Posterior vena cava (tissue), 2 donors: ENCODE measurements at places on chromosomes 2 and 18. TPM values are rescaled to one million over a fixed set of nuclear protein-coding genes. Genes with fewer than 3 reads are reported as not detected.

Gene VPS4B
- 46.2 TPM for total RNA-seq

Gene UPP2
- not detected for total RNA-seq

Gene ACADL
- total RNA-seq = 9.7 TPM

Gene BOLL
- total RNA-seq = not detected

Gene D2HGDH
- 18.8 TPM for total RNA-seq

Gene LRRTM4
- 1.2 TPM for total RNA-seq

GRCh38 chr2:220555961-220556630 lies 928.7 kb downstream of the SLC4A3 start:
- DNase-seq = no peak

DNA sequence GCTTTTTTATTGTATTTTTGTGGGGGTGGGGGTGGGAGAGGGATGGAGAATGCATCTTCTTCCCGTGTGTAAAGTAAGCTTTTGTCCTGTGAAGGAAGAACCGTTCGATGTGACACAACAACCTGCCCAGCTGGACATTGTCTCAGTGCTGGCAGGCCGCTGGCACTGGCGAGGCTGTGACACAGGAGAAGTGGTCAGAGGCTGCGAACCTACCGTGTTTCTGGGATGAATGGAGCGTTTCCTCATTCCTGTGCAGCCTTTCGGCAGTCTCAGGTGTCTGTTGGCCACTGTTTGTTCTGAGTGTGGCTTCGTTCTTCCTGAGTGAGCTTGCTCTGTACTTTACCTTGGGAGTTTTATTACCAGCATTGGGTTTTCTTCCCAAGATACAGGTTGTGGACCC lies 8.0 kb downstream of the RAMP1 start:
- no peak for DNase-seq

- no peak for DNase-seq
Measured at GRCh38 chr2:201016859-201017258, 53.4 kb upstream of the ORC2 start.

DNA sequence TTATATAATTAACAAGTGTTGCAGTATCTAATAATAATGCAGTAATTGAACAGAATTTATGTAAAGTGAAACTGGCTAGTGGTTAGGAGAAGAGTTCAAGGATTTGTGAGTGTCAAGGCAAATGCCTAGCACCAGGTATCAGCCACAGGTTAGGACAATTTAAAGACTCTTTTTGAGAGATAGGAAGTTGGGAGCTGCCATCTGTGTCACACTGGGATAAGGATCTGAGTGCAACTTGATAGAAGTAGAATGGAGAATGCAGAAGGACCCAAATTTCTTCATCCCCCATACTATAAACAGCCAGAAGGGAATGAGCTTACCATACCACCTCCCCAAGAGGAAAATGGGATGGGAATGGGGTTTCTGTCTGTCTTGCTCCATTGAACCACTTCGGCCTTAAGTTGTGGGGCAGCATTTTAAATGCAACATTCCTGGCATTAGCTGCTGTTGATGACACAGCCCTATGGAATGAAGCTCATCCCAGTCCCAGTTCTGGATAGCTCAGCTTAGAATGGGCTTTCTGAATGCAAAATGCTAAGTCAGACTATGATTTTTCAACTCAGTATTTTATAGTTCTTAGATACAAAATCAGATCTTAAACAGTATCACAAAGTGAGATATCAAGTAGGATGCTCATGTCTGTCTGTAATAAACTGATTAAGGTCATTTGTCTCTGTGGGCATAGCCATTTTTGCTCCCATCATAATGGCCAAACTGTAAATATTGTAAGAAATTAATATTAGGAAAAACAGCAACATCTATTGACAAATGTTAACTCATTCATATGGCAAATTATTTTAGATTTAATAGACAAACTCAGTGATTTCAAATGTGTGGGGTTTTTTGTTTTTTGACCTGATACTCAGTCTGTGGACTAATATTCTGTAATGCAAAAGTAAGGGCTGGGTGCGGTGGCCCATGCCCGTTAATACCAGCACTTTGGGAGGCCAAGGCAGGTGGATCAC lies 44.0 kb downstream of the GPR155 start:
- DNase-seq = no peak

DNA sequence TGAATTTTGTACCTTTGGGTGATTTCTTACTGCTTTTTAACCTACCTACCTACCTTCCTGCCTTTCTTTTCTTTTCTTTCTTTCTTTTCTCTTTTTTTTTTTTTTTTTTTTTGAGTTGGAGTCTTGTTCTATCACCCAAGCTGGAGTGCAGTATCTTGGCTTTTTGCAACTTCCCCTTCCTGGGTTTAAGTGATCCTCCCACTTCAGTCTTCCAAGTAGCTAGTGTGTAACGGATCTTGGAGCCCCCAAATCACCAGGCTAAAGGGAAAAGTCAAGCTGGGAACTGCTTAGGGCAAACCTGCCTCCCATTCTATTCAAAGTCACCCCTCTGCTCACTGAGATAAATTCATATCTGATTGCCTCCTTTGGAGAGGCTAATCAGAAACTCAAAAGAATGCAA lies 61.3 kb downstream of the DDX18 start:
- DNase-seq = no peak

- DNase-seq = no peak
Measured at GRCh38 chr2:158484892-158485556, 28.3 kb downstream of the PKP4 start.

GRCh38 chr2:160516547-160517365 lies 23.1 kb upstream of the RBMS1 start:
- no peak for DNase-seq

- no peak for DNase-seq
Measured at GRCh38 chr2:118372886-118373830, 284.9 kb downstream of the INSIG2 start.

DNA sequence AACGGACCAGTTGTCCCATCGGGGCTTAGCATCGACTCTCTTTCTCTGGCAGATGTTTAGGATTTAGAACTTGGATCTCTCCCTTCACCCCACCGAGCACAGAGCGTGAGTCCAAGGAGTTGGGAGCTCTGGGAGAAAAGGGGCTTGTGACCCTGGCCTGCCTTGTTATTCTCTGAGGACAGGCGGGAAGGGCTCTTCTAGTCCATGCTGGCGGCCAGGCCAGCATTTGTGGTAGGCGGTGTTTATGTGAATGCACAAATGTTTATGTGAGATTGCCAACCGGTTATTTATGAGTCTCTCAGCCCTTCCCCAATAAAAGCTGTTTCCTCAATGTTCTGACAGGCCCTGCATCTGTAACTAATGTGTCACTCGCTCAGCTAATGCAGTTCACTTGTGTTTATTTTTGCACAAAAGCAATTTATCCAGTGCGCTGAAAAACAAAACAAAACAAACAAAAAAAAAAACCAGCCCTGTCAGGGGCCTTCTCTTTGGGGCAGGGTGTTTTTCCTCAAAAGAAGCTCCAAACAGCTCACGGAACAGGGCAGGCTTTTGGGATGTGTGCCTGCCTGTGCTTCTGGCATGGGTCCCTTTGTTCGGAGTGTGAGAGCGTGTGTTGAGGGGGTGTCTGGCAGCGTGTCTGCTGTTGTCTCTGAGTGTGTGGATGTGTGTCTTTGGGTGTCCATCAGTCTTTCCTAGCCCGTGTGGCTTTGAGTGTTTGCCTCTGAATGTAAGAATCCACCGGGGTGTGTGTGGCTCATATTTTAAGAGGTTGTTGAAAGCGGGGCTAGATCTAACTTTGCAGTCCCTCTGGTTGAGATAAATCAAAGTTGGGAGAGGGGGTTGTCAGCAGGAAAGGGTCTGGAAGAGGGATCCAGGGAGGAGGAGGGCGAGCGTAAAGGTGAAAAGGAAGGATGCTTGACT lies 52.8 kb upstream of the HAAO start:
- no peak for DNase-seq

DNA sequence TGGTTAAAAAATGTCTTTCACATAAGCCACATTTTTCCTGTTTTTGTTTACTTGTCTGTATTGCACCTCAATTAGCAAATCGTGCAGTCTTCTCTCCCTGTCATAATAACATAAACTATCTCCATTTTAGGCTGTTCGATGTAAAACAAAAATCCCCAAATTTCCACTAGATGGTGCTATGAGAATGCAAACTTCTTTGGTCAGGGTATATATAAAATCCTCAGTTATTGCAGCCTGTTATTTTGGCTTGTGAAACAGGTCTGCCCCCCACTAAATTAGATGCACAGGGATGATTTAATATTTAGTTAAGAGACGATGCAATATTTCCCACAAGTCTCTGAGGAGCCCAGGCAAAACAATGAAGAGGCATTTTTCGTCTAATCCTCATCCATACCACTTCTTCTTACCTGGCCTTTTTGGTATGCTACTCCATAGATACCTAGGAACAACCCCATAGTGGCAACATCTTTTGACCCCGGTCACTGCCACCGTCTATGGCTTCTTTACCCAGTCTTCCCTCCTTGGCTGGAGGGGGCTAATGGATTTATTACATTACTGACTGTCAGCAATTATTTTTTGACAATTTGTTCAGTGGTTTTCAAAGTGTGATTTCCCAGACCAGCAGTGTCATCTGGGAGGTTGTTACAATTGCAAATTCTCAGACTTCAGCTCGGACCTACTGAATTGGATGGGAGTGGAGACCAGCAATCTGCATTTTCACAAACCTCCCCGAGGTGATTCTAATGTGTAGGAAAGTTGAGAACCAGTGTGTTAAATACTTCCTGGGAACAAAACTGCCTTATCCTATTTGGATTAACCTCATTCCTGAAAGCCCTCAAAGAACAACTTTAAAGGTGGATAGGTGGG lies 117.4 kb upstream of the CWC22 start:
- no peak for DNase-seq

GRCh38 chr2:117785740-117786139 lies 28.8 kb upstream of the DDX18 start:
- DNase-seq = no peak

GRCh38 chr18:77119851-77120491 lies 12.6 kb downstream of the MBP start:
- DNase-seq = no peak

GRCh38 chr18:66432636-66433035 lies 171.3 kb downstream of the CDH19 start:
- no peak for DNase-seq

DNA sequence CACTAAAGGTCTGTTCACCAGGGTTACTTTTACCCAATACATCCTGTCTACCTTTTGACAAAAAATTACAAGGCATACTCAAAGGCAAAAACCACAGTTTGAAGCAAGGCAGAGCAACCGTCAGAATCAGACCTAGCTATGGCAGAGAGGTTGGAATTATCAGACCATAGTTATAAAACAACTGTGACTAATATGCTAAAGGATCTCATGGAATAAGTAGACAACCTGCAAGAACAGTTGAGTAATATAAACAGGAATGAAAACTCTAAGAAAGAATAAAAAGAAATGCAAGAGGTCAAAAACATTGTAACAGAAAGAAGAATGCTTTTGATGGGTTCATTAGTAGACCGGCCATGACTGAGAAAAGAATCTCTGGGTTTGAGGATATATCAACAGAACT lies 318.8 kb upstream of the KCNH7 start:
- no peak for DNase-seq

DNA sequence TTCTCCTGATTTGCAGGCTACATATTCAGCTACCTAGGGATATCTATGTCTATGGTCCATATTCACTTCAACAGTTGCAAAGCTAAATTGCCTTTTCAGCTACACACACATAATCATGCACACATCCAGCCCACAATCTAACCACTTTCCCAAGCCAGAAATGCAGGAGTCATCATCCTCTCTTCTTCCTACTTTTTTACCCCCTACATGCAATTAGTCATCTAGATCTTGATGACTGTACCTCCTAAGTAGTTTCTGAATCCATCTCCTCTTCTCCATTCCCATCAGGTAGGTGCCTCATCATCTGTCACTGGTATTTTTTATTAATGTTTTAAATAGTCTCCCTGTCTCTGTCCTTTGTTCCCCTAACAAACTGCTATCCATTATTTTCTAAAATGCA lies 23.7 kb upstream of the SPRED2 start:
- DNase-seq = no peak

DNA sequence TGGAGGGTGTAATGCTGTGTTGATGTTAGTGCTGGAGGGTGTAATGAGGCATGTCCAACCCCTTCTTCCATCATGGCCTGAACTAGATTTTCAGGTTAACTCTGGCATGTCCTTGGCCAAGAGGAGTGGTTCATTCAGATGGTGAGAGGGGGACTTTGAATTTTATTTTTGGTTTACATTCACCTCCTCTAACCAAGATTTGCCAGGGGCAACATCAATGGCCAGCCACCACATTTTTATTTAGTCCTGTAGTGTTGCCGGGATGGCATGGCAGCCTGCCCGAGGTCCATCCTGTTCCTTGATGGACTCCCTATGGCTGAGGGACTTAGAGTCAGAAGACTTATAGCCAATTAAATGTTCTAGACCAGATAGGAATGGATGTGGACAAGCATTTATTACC lies 484.6 kb upstream of the HS6ST1 start:
- DNase-seq = no peak

- no peak for DNase-seq
Measured at GRCh38 chr2:219731173-219731572, 103.7 kb downstream of the SLC4A3 start.

DNA sequence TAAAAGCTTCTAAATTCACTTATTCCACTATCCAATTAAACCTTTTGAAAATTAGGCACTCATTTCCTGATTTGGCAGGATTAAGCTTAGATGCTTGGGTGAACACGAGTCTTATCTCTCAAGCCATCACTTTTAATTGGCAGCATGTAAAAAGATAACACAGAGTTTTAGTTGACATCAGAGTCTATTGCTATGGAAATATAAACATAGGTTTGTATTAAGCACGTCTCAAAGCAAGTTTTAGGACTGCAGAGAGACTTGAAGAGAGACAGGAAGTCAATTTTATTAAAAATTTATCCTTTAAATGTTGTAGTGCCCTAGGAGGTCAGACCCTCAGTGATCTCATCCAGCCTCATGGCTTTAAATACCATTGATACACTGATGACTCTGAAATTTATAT lies 5.6 kb downstream of the RBKS start:
- no peak for DNase-seq

DNA sequence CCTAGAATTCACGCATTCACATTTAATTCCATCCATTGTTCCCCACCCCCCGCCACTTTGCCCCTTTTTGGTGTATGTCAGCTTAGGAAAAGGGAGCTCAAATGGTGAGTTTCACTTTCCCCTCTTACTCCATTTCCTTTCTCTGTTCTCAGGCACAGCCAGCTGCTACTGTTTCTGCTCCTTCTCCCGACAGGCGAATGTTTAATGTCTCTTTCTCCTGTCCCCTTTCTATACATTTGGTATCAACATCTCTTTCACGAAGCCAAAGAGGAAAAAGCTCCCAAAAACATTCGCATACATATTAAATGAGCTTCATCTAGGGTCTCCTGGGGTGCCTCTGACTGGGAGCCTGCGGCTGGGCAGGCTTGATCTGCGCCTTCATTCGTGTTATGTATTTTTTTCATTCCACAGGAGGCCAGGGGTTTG lies 124.2 kb upstream of the SATB2 start:
- no peak for DNase-seq

- DNase-seq = peak; percentile 95
Measured at GRCh38 chr2:234335661-234336228, 161.1 kb downstream of the ARL4C start.
